SJCRH30 (cell line): ENCODE measurements at places on chromosomes 4 and X. TPM values are rescaled to one million over a fixed set of nuclear protein-coding genes. Genes with fewer than 3 reads are reported as not detected.

GRCh38 chr4:132827522-132827921 lies 321.6 kb upstream of the PCDH10 start:
- no peak for DNase-seq

GRCh38 chrX:82732861-82733260 lies 775.2 kb upstream of the POU3F4 start:
- no peak for DNase-seq

- DNase-seq = no peak
These were observed 402.9 kb downstream of the PCDH18 start for GRCh38 chr4:137129441-137129840.

DNA sequence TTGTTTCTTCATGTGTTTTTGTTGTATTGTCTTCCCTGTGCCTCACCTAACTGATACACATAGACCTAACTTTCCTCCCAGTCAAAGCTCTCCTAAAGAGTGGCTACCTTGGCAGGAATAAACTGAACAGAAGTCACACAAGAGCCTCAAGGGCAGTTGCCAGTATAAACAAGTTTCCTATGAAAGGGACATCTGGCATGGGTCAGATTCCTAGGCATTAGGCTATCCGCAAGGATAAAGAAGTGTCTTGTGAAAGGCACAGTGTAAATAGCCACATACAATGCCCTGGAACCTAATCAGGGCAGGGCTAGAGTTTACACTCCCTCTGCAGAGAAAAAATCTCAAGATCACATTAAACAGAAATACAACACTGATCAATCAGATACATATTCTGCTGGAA lies 220.8 kb downstream of the SPANXN3 start:
- no peak for DNase-seq

DNA sequence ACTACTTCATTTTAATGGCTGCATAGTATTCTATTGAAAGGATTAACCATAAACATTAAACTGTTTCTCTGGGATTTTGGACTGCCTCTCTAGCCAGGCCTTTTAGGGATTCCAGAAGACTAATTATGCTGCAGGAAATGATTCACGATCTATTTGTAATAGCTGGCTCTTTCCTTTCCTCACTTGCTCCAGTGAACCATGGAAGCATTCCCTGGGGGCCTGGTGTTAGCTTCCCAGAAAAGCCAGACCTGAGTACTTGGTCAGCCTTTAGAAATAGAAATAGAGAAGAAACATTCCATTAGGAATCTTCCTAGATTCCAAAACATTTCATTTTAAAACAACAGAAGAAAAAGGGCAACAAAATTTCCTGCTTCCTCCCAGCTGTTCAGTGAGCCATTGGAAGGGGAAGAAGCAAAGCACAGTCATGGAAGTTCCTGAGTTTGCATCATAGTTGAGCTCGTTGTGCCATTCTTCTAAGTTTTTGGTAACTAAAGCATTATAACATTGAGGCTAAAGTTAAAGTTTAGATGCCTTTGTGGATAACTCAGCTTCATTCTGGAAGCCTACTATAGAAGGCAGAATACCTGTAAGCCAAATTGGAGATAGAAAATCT lies 83.5 kb downstream of the NPNT start:
- no peak for DNase-seq

DNA sequence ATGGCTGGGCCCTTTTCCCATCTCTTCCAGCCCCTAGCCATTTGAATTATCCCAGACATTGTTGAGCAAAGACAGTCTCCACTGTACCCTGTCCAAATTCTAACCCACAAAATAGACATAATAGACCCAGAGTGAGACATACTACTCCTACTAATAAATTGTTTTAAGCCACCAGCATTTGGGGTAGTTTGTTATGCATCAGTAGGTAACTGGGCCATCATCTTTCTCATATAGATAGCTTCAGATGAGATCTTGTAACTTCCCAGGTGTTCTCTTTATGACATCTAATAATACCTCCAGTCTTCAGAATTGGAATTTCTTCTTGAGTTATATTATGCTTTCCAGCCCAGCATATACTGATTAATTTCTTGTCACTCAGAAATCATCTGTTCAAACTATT lies 117.2 kb upstream of the OTUD4 start:
- DNase-seq = no peak

DNA sequence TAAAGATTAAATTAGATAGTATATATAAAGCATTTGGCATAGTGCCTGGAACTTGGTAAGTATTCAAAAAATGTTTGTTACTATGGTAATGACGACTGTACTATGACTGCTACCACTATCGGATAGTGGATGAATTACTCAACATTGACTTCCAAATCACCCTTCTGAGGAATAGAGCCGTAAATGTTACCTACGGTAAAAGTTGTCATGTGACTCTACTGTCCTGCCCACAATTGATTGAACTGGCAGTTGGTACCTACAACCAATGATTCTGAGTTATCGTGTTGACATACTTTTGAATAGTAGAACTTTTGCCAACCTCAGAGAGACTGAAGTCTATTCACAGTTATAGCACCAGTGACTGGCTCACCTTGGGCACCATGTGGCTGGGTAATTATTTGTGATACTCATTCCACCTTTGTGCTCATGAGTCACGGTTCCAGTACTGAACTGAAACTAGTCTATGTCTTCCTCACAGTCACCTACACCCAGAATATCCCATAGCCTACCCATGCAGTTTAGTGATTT lies 185.5 kb upstream of the PITX2 start:
- DNase-seq = no peak

- peak; percentile 61 for DNase-seq
These were observed 169.2 kb downstream of the GRIA2 start for GRCh38 chr4:157389741-157390140.

GRCh38 chr4:108574402-108574801 lies 46.0 kb upstream of the RPL34 start:
- no peak for DNase-seq

The TMPRSS11D gene
- not detected in 2 replicates for total RNA-seq

The BEX5 gene
- not detected in 2 replicates for total RNA-seq
